ENCODE measurements at places on chromosomes 5 and 9.

GRCh38 chr9:108551030-108551841 lies 304.6 kb downstream of the ACTL7B start:
- no peak for DNase-seq

GRCh38 chr5:7884491-7885267 lies 15.7 kb downstream of the MTRR start:
- no peak for DNase-seq

GRCh38 chr9:130913599-130914416 lies 17.2 kb upstream of the QRFP start:
- no peak for DNase-seq

- DNase-seq: no peak
Measured at GRCh38 chr5:155773680-155774079, 553.3 kb upstream of the SGCD start.

DNA sequence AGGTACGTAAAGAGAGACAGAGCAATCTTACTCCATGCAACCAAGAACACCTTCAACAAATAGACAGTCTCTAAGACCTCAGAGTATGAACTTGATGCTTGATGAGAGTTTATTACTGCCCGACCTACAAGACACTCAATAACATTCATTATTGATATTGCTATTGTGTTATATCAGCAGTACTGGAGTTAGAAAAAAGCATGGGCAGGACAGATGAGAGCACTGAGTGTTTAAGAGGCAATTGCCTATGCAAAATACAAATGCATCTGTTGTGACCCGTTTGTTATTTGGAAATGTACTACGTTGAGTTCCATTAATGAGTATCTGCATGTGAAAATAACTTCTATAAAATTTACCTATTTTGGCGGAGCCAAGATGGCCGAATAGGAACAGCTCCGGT lies 8.1 kb upstream of the MARCOL start:
- DNase-seq: no peak

GRCh38 chr5:88675708-88676636 lies 207.0 kb downstream of the MEF2C start:
- DNase-seq: no peak

- DNase-seq: no peak
Measured at GRCh38 chr5:132641241-132641723, 16.7 kb upstream of the IL13 start.

DNA sequence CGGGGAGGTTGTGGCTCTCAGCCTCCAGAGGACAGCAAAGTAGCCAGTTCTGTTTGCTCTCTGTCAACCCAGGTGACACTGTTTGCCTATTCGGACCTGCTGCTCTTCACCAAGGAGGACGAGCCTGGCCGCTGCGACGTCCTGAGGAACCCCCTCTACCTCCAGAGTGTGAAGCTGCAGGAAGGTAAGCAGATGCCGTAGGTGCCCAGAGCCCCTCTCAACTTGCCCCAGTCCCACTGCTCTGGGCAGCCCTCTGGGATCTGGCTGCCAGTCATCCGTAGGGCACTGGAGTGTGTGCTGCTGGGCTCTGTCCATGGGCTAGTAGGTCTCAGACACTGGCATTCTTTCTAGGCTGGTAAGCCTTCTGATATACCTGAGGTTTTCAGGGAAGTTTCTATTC lies 59.3 kb downstream of the RGS3 start:
- DNase-seq: no peak

DNA sequence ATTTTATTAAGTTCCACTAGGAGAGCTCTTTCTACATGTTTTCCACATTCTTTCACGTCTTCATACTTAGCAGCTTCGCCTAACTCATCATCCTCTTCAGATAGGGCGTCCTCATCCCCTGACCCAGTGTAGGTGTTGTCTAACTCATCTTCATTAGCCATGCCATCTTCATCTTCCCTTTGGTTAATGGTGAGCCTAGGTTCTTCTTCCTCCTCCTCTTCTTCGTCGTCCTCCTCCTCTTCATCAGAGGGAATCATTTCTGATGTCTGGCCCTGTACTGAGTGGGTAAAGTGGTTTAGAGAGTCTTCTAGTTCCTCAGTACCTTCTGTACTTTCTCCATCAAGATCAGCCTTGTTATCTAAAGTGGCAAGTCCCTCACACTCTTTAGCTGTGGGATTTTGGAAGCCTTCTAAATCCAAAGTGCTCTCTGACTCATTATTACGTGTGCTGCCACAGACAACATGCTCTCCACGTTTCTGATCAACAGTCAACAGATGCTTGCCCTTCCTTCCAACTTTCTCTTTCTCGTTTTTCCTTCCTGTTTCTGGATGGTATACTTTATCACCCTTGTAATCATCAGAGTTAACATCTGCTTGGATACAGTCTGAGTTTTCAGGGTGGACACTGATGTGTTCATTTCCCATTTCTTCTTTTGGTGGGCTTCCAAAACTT lies 31.1 kb downstream of the TUT7 start:
- no peak for DNase-seq

DNA sequence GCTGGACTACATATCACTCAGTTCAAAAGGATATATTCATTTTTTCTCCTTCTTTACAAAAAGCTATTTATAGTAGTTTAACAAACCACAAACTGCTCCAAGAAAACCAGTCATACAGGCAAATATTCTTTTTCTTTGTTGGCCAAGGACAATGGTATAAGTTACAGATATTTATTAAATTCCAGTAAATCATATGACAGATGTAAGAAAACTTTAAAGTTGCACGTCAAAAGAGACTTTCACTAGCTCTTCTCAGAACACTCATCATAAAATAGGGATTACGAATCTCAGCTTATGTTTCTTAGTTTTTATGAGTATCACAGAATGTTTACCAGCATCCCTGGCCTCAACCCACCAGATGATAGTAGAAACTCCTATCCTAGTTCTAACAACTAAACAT lies 67.2 kb downstream of the ANKRD31 start:
- DNase-seq: no peak

- no peak for DNase-seq
Measured at GRCh38 chr5:141882594-141883183, 4.5 kb upstream of the PCDH1 start.

DNA sequence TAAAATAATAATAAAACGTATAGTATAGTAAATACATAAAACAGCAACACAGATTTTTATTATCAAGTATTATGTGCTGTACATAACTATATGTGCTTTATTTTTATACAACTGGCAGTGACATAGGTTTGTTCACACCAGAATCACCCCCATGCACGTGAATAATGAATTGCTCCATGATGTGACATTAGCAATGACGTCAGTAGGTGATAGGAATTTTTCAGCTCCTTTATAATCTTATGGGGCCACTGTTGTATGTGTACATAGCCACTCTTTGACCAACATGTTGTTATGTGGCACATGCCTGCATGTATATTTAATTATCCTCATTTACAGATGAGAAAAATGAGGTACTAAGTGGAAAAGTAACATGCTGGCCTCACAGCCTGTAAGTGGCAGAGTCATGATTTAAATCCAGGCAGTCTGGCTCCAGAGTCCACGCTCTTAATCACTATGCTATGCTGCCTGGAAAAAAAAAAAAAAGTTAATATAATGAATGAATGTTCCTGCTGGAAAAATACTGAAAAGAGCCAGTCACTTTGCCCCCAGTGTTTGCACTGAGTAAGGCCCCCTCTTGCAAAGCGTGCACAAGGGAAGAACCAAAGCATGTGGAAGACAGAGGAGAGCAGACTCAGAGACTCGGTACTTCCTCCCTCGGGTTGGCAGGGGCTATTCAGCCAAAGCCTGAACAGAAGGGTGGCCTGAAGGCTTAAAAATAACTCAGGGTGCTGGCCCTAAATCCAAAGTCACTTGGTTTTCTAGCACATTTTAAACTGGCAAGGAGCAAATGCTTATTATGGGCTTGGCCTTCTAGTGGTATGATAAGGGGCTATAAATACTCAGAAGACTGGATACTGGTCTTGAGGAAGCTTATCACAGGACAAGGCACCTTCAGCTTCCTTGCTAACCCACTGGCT lies 206.8 kb downstream of the GLIS3 start:
- no peak for DNase-seq

- no peak for DNase-seq
Measured at GRCh38 chr5:32551865-32552264, 33.5 kb upstream of the SUB1 start.

DNA sequence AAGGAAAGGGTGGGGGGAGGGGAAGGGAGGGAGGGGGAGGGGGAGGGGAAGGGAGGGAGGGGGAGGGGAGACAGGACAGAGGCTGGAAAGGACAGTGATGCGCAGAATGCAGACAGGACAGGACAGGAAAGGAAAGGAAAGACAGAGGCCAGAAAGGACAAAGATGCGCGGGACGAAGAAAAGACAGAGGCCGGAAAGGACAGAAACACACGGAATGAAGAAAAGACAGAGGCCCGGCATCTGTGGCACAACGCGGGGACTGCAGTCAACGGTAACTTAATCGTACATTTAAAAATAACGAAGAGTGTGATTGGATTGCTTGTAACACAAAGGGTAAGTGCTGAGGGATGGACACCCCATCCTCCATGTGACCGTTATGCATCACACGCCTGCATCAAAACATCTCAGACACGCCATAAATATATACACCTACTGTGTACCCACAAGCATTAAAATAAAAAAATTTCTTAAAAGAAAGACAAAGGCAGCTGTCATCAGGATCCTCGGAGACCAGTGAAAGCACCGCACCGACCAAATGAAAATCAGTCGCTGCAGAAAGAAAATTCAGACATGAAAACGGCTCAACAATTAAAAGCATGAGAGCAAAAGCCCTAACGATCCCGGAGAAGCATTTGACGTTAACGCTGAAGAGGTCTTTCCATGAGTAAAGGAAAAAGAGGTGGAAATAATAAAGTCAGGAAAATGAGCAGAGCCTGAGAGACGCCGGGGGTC lies 52.9 kb upstream of the EXOC3 start:
- no peak for DNase-seq

DNA sequence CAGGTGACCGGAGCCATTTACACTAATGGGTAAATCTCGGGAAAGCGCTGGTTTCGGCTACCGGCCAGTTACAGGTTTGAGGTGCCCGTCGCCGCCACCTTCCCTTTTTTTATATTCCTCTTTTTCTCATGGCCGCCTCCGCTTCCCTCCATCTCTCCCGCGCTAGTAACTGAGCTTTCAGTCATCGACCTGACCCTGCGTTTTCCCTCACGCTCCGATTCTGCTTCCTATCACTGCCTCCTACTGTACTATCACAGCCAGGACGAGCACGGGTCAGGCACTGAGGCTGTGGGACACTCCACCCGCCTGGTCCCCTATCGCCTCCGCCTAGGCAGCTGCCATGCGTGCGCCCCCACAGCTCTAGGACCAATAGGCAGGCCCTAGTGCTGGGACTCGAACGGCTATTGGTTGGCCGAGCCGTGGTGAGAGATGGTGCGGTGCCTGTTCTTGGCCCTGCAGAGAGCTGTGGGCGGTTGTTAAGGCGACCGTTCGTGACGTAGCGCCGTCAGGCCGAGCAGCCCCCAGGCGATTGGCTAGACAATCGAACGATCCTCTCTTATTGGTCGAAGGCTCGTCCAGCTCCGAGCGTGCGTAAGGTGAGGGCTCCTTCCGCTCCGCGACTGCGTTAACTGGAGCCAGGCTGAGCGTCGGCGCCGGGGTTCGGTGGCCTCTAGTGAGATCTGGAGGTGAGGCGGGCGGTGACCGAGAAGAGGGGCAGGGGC lies at the start of gene HMGCR:
TSS of gene HMGCR (plus strand) at position 606 of the 722 bp plus-strand sequence. CDS start 5,386 bp downstream, outside the sequence.
- DNase-seq: peak; percentile 92

- DNase-seq: no peak
Measured at GRCh38 chr9:132381966-132382541, 24.6 kb downstream of the TTF1 start.

DNA sequence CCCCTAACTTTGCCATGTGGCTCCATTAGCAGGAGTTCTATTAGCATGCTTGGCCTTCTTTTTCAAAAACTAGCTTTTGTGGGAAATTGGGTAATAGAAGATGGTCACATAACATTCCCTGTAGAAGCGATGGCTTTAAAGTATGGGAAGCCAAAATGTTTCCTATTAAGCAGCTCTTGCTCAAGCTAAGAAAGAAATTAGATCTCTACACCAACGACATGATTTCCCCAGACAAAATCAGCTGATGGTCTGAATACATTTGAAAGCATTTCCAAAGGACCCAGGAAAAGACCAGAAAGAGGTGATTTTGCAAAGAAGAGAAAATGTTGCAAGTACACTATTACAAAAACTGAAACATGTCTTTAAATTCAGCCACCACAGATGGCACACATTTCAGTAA lies 4.8 kb upstream of the NFIL3 start:
- DNase-seq: no peak

DNA sequence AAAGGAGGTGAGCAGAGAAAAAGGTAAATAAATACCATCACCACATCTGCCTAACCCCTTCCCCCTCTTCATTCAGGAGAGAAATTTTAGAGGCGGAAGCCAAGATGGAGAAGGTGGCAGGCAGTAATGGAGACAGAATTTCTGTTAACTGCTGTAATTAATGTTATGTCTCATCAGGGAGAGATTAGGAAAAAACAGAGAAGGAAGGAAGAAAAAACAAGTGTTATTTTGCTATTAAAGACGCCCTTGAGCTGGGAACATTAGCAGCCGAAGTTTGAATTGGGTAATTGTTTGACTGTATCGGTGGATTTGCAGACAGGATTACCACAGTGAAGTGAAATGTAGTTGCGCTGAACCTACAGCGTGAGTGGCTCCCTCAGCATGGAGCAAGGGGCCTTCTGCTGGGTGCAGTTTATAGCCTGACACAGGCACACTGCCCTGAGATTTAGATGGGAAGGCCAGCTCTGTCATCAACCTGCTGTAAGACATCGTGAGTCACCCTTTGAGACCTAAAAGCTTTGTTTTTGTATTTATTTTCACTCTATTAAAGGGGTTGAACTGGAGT lies 136.3 kb downstream of the ASTN2 start:
- no peak for DNase-seq

GRCh38 chr5:580436-580835 lies 31.7 kb upstream of the CEP72 start:
- no peak for DNase-seq

GRCh38 chr5:57302164-57302563 lies 128.3 kb downstream of the GPBP1 start:
- no peak for DNase-seq

GRCh38 chr5:170275376-170275994 lies 22.1 kb downstream of the LCP2 start:
- DNase-seq: no peak

DNA sequence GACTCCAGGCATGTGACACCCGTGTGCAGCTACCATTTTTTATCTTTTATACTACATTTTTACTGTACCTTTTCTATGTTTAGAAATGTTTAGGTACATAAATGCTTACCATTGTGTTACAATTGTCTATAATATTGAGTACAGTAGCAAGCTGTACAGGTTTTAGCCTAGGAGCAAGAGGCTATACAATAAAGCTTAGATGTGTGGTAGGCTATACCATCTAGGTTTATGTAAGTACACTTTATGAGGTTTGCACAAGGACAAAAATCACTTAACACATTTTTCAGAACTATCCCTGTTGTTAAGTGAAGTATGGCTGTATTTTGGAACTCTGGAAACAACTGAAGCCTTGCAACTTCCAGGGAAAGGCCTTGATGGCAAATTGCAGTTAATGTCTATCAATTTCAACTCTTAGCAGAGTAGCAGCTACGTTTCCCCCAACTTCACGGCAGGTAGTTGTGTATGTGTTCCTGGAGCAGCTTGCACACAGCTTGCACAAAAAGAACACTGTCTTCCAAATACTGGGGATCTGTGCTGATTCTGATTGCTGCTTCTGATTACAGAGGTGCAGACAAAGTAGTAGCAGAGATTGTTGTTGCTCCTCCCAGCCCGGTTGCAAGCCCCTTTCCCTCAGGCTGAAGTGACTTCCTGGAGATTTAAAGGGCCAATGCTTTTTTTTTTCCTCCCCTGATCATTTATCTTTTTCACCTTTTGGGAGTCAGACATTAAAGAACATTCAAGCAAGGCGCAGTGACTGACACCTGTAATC lies 30.0 kb downstream of the SIL1 start:
- DNase-seq: no peak

- no peak for DNase-seq
Measured at GRCh38 chr5:114977979-114978573, 191.6 kb downstream of the TRIM36 start.
